NCI-H2081 (cell line): ENCODE measurements at places on chromosomes 7 and 10.
A peak's percentile ranks its signal among the peaks of the same experiment; 100 is the strongest.

GRCh38 chr10:8776926-8777622 is 722.6 kb downstream of the GATA3 start:
- DNase-seq = no peak

GRCh38 chr7:138170298-138170697 is 94.0 kb downstream of the AKR1D1 start:
- DNase-seq = no peak

DNA sequence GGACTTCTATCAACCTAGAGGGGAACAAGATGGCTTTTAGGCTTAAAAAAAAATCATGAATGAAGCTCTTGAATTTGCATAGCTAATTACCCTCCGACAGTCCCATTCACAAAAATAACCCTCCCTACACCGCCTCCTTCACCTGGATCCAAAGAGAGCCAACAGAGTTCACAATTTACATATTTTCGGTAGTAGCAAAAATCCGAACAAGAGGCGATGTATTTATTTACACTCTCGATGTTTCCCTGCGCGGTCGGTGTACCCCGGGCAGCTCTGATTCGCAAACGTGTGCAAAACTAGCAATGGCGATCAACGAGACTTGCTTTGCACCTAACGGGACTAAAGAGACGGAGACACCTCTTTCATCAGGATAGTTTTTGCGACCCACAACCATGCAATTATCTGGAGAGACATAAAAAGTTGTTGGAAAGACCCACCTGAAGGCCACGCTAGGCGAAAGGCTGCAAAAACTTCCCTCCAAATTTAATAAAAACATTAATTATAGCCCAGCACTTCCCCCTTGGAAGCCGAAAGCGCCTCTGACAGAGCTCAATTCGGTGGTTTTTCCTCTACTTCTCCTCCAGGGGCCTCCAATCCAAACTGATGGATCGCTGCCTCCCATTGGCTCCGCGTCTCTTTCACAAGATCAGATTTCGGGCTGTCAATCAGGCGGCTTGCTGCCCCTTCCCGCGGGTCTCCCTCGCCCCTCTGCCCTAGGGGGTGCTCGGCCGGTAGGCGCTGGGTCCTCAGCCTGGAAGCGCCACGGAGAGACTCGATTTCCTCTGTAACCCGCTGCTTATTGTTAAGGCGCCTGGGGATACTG is at the start of gene ETV1:
TSS of gene ETV1 (minus strand) at position 541 of the 823 bp plus-strand sequence. CDS start 614 bp downstream, outside the sequence.
- DNase-seq = peak; percentile 91

DNA sequence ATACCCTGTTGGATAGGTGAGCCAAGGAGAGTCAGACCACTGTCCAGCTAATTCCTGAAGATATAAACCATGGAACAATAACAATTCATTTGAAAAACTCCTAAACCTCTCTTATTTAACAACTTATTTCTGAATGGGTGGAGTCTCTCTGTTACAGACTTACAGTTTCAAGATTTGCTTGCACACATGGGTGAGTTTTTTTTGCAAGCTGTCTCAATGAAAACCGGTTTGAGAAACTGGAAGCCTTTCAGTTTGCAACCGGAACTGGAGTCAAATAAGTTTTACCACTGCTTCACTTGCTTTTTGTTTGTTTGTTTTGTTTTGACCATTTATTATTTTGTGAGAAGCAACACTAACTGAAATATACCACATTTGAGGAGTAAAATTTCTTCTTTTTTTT is 243.8 kb downstream of the MTERF1 start:
- no peak for DNase-seq

- peak; percentile 17 for DNase-seq
Measured at GRCh38 chr7:114539575-114539974, 125.0 kb downstream of the FOXP2 start.

DNA sequence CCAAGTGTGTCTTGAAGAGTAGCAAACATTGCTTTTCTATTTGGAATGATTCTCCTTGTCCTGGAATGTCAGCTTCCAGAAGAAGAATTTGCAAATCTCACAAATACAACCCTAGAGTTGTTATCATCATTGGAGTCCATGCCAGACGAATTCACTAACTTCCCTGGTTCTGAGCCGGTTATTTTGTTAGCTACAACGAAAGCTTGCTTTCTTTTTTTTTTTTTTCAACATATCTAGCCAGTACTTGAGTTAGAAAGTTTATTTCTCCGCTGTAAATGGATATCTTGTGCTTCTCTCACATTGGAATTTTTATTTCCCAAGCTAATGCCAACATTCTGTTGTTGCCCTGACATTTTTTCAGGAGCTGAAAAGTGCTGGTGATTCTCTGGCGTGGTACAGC is 138.1 kb upstream of the POM121L12 start:
- DNase-seq = no peak

- DNase-seq = no peak
Measured at GRCh38 chr10:129949891-129950291, 14.2 kb downstream of the EBF3 start.

- no peak for DNase-seq
Measured at GRCh38 chr10:78299851-78300468, 266.3 kb downstream of the RPS24 start.

DNA sequence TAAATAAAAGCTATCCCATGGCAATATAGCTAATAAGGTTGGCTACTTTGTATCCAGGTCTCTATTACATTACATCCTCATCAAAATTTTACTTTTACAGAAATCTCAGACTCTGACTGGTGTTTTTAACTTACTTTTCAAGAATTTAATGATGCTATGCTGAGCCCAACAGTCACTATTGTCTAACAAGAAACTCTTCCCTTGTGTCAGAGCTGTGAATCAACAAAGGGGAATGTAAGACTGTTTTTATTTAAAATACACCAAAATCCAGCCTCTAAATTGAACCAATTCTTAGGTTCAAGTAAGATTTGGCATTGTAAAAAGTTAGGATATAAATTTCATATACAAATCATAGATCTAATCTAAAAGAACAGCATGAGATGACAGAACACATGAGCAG is 7.0 kb downstream of the RTKN2 start:
- DNase-seq = no peak

DNA sequence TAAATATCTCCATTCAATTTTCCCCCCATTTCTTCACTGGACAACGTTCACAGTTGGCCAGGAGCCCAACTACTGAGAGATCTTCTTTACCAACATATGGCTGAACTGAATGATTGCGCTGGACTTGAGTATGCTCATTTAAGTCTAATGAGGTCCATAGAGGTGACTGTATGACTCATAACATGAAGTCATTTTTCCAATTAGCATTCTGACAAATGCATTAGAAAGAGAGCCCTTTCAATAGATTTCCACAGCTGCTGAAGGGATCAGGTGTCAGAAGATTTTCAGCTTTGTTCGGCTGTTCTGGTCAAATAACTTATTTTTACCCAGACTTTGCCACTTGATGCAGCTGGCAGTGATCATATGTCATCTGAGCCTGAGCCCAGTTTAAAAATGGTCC is 438.0 kb downstream of the ETV1 start:
- DNase-seq = peak; percentile 57

DNA sequence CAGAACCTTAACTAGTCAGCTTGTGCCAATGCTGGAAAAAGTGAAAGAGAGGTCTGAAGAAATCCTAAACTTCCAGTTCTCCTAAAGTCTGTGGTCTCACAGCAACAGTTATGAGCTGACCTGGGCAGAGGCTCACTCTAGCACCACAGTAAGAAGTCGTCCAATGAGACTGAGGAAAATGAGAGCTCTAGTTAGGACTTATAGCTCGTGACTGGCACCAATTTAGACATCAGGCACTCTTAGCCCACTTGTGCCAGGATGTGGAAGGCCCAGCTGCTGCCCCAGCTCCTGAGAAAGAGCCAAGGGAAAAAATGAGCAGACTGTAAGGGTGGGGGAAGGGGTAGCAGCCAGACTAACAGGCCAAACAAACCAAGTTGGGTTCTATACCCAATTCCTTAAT is 7.6 kb downstream of the MMS19 start:
- no peak for DNase-seq

- no peak for DNase-seq
Measured at GRCh38 chr7:27303026-27303425, 60.4 kb downstream of the EVX1 start.

- no peak for DNase-seq
Measured at GRCh38 chr7:44292420-44292817, 33.0 kb downstream of the CAMK2B start.

- DNase-seq = no peak
Measured at GRCh38 chr7:72307566-72307965, 104.6 kb downstream of the CALN1 start.

DNA sequence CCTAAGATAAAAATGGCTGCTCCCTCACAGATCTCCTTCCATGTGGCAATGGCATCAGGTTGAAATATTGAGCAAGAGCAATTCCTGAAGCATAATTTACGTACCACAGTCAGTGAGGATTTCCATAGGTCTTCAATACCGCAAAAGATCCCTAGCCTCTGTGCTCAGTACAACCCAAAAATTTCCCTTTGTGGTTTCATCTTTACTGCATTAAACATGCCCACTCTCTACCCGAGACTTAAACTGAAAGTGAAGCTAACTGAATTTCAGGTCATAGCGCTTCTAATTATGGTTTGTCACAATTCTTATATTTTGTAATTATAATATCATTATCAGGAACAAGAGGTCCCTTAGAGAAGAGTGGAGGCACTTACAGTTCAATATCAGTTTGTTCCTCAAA is 1071.1 kb downstream of the XPNPEP1 start:
- DNase-seq = no peak

- no peak for DNase-seq
Measured at GRCh38 chr10:58362027-58362789, 23.0 kb upstream of the TFAM start.

- DNase-seq = no peak
Measured at GRCh38 chr10:69045441-69046300, 42.2 kb upstream of the SRGN start.

- DNase-seq = no peak
Measured at GRCh38 chr7:92843034-92843760, 6.8 kb upstream of the CDK6 start.

- no peak for DNase-seq
Measured at GRCh38 chr7:46003161-46003560, 82.1 kb upstream of the IGFBP3 start.

GRCh38 chr7:123220396-123220795 is 20.6 kb upstream of the SLC13A1 start:
- no peak for DNase-seq

- DNase-seq = no peak
Measured at GRCh38 chr10:11849911-11850310, 26.8 kb downstream of the PROSER2 start.

GRCh38 chr7:52705768-52706167 is 329.7 kb upstream of the POM121L12 start:
- no peak for DNase-seq

GRCh38 chr10:61153771-61154170 is 209.8 kb upstream of the RHOBTB1 start:
- no peak for DNase-seq

DNA sequence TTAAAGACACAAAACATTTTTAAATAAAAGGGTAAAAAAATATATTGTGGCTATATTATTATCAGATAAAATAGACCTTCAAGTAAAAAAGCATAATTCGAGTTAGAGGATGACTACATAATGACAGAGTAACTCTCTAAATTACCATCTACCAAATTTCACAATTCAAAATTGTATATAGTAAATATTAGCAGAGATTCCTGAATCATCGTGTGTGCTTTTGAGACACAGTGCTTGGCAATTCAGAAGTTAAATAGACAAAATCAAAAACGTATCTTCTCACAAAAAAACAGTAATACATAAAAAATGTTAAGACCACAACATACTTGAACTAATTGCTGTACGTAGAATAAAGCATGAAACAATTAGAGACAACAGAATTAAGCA is 110.4 kb downstream of the AHR start:
- no peak for DNase-seq

DNA sequence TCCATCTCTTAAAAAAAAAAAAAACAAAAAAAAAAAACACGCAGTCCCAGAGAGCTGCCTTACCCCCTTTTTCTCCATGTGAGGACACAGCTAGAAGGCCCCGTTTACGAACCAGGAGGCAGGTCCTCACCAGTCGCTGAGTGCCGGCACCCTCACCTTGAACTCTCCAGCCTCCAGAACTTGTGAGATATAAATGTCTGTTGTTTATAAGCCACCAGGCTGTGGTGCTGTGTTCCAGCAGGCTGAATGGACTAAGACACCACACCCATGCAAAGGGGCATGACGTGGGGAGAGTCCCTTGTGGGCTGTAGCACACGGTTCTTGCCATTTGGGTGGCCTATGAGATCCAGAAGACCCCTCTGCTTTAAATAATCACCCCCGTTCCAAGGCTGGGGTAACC is 17.2 kb downstream of the ECHDC3 start:
- no peak for DNase-seq

DNA sequence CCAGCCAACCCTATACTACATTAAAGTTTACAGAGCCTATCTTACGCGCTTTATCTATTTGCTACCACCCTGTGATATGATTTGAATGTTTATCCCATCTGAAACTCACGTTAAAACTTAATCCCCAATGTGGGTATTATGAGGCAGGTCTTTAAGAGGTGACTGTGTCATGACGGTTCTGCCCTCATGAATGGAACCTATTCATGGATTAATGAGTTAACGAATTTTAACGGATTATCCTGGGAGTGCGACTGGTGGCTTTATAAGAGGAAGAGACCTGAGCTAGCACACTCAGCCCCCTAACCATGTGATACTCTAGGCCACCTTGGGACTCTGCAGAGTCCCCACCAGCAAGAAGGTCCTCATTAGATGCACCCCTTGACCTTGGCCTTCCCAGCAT is 37.8 kb downstream of the SRPK2 start:
- DNase-seq = no peak

- no peak for DNase-seq
Measured at GRCh38 chr10:83536426-83536825, 602.9 kb upstream of the GHITM start.

DNA sequence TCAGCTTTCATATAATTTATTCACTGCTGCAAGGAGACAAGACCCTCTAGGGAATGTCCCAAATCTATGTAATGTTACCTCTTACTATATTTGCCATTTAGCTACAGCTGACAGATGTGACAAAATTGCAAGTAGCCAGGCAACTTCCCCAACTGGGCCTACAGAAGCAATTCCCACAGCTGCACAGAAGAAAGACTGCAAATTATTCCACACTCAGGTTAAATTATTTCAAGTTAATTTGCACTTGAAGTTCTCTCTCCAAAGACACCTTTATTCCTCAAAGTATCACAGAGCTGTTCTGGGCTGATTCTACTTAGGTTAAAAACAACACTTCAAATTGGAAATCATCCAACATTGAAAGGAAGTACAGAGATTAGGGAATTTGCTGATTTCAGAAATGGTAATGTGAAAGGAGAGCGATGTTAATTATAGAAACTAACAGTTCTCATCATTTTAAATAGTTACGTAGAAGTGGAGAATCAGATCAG is 133.6 kb downstream of the THSD7A start:
- DNase-seq = no peak

GRCh38 chr7:118872568-118872967 is 648.1 kb downstream of the ANKRD7 start:
- peak; percentile 64 for DNase-seq

GRCh38 chr10:122498521-122498920 is 37.2 kb downstream of the HTRA1 start:
- DNase-seq = no peak

DNA sequence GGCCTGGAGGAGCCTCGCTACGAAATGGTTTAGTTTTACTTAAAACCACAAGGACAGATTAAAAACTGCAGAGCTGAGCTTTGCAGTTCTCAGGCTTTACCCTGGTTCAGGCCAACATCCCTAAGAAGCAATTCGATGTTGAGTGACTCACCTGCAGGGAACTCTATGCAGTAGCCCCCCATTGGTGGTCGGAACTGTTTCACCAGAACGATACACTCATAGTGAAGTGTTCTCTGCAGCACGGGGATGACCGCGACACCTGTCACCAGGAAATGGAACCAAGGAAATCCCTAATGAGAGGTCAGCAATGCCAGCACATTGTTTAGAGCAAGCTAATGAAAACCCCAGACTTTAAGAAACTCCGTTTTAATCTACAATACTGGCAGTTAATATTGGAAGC is 18.0 kb downstream of the NUDT5 start:
- no peak for DNase-seq
